ENCODE measurements at places on chromosomes 1 and 21.
A peak's percentile ranks its signal among the peaks of the same experiment; 100 is the strongest.

DNA sequence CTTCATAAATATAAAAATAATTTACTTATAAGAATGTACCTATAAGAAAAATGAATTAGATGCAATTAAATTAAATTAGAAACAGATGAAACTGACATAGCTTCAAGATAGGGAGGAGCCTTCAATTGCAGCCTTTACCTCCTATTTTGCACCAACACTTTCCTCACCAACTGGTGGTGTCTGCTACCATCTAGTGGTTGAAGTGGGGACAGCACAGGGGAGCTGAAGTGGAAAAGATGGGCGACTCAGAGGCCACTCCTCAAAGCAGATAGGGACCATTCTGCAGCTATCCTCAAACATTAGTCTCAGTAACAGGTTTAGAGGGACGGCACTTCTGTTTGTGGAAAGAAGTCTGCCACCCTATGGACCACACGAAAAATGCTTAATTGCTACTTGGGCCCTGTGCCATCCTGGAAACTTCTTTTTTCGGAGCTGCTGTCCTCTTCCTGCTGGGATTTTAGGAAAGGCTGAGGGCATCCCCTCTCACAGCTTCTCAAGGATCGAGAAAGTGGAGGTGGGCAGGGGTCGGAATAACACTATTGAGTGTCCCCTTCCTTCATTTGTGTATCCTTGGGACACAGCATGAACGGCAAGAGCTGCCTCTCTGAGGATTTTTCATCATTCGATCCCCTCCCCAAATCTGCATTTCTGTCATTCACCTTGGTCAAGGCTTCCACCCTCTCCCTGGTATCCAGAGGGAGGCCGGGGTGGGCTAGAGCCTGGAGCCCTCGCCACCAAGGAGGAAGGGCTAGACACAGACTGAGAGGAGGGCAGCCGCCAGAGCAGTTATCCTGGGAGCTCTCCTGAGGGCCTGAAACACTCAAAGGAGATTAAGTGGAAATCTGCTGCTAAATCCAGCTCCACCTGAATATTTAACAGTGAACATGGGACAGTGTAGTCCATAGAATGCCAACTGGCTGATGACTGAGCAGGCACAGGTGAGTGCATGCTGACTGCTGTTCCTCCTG is 9.6 kb downstream of the PROK1 start:
- DNase-seq, result no peak

DNA sequence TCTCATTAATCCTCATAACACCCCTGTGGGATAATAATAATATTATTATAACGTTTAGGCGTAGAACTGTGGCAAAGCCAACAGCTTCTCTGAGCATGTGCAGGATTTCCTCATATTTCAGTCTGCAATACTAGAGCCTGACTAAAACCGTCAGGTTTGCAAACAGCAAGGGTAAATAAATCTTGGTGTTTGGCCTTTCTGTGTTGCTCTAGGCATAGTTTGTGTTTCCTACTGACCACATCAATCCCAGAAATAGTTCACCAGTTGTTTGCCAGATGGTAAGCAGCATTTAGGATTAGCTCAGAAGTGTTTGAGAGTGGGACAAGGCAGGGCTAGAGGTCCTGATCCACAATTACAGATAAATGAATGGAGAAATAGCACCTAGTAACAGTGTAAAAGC is 2.8 kb upstream of the KCNA3 start:
- DNase-seq, result no peak

DNA sequence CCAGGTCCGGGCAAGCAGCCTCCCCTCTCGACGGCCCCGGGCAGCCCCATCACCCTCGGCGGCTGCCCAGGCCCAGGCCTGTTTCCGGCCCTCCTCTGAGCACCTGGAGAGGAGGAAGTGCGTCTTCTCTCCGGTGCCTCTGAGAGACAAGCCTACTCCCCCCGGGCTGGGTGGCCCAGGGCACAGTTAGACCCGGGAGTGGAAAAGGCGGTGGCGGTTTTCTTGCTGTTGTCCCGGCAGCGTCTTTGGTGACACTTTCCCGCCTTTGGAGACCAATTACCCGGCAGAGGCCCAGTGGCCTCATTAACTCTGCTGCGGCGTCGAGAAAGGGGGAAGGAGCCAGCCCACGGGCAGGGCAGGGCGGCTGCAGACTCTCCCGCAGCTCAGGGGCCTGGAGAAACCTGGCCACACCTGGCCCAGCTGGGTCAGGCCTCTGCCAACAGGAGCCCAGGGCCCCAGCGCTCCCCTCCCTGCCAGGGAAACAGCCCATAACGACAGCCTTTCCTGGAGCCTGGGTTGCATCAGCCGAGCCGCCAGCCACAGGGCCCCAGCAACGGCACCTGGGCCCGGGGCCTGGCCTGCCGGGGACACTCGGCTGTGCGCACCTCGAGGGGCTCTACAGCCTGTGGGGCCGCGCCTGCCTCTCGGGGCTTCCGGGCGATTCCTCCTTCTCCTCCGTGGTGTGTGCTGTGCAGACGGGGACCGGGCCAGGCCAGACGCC is 28.4 kb upstream of the C1orf159 start:
- no peak for DNase-seq

DNA sequence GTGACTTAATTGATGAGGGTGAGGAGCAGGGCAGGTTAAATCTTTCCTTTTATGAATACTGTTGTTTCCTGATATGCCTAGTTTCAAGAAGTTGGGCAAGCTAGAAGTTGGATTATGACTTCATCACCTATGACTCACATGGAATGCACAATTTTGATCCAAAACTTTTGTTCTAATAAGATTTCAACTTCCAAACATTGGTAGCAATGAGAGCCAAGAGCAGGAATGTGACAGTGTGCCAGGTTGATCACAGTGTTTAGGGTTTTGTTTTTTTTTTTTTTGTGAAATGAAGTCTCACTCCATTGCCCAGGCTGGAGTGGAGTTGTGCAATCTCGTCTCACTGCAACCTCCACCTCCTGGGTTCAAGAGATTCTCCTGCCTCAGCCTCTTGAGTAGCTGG is 349.4 kb downstream of the DUSP10 start:
- DNase-seq, result peak; percentile 40

GRCh38 chr1:37035014-37035691 is 838 bp upstream of the GRIK3 start:
- no peak for DNase-seq

- no peak for DNase-seq
These were observed 8.4 kb downstream of the LRP8 start for GRCh38 chr1:53319296-53320101.

GRCh38 chr1:159839116-159839849 is 12.6 kb downstream of the SLAMF8 start:
- no peak for DNase-seq

- DNase-seq, result no peak
These were observed 123.7 kb downstream of the NTNG1 start for GRCh38 chr1:107264561-107264960.

DNA sequence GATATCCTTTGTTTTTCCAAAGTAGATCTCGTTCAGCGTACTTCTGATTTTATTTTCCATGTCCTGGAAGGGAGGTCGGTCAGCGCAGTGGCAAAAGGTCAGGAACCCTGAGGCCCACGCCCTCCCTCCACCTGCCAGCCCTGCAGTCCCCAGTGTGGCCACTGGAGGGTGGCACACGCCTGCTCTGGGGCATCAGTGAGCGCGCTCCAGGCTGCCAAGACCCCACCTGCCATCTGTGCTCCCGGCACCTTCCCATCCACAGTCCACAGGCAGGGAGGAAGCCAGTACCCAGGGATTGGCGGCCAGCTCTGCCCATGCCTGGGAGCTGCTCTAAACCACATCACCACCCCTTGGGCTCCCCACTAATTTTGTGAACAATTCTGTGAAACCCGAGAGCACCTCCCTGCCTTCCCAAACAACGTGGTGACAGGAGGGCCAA is 32.3 kb downstream of the SLC66A1 start:
- no peak for DNase-seq
